ENCODE measurements at places on chromosomes 2 and 18.

DNA sequence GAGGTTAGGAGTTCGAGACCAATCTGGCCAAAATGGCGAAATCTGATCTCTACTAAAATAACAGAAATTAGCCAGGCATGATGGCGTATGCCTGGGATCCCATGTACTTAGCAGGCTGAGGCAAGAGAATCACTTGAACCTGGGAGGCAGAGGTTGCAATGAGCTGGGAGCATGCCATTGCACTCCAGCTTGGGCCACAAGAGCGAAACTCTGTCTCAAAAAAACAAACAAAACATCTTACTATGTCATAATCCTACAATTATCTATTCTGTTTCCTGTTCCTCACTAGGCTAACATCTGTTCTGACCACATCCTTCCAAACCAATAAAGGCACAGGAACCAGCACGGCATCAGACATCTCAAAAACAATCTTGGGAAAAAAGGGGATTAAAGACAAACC is 361.8 kb upstream of the UBE2E3 start:
- no peak for DNase-seq

DNA sequence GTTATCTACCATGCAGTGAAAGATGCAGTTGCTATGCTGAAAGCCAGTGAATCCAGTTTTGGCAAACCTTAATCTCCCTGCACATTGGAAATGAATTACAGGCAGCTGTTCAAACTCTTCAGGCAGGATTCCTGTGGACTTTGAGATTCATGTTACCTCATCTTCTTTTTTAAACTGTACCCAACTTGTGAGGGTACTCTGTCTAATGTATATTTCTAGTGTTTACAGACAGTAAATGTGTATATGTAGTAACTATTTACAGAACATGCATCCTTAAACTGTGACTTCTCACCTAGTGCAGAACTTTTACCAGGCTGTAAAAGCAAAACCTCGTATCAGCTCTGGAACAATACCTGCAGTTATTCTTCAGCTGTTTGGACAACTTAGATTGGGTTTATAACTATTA is 50.9 kb downstream of the KDM3A start:
- no peak for DNase-seq

DNA sequence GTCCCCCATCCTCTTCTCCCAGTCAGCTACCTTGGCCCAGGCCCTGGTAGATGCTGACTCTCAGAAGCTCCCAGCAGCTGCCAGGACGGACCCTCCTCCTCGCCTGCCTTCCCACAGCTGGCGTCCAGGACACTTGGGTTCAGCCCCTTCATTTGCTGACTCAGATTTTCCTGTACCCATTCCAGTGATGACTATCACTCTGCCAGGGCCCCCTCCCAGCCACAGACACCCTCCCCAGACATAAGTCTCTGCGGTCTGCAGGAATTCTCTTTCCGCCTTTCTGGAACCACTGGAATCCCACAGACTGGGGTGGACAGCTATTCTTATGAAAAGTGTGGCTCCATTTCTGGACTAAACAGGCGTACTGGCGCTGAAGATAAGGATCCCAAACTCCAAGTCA is 260.3 kb upstream of the EPAS1 start:
- no peak for DNase-seq

DNA sequence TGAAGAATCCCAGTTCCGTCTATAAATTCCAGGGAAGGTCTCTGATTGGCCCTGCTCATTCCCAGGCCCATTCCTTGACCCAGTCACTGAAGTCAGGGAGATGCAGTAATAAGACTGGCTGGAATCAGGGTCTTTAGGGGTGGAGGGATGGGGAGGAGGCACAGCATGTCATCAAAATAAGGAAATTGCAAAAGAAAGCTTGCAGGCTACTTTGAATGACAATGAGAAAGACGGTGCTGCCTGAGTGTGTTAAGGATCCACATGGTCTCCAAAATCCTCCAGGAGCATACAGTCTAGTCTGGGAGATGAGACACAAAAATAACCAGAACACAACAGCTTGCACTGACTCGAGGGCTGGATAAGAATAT is 2.0 kb upstream of the DES start:
- no peak for DNase-seq

- no peak for DNase-seq
Observed at GRCh38 chr18:63881851-63882250, 5.7 kb upstream of the SERPINB2 start.

DNA sequence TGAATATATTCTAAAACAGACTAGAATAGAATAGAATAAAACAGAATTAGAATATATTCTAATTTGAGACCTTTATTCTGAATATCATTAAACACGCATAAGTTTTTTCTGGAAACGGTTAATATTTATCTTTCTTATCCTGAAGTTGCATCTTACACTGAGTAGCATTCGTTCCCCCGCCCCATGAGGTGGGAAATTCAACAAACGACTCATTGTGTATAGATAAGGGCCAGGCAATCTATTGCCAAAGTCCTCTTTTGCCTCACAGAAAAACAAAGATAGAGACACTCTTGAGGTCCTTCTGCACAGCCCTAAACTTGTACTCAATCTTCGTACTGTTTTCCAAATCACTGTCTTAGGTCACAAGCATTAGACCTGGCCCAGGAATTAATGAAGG is 98.1 kb downstream of the COL6A3 start:
- no peak for DNase-seq

Data from activated gamma-delta T cell (primary cell).